ENCODE measurements at places on chromosomes 3 and 15.

DNA sequence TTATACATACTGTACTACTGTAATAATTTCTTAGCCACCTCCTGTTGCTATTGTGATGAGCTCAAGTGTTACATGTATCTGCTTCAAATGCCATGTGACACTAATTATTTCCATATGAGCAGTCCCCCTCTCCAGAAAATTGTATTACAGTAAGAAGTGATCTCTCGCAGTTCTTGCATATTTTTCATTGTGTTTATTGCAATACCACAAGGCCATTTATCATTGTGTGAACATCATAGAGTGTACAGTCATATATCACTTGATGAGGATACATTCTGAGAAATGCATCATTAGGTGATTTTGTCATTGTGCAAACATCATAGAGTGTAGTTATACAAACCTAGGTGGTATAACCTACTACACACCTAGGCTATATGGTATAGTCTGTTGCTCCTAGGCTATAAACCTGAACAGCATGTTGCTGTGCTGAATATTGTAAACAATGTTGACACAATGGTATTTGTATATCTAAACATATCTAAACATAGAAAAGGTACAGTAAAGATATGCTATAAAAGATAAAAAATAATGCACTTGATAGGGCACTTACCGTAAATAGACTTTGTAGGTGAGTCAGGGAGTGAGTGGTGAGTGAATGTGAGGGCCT, 189.6 kb upstream of the MLF1 start:
- DNase-seq = no peak

DNA sequence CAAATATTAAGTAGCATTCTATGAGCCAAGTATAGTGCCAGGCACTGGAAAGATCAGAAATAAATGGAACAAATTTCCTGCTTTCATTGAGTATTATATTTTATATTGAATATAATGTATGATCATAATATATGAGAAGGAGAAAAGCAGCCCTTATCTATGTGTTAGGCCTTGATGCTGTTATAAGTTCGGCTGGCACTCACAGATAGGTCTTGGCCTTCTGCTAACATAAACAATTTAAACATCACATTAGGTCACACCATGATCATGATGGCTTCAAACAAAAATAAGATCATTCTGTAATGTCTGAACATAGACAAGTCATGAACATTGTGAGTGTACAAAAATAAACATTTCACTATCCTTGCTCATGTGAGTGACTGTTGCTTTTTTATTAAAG, 584.0 kb upstream of the ZNF385D start:
- no peak for DNase-seq

DNA sequence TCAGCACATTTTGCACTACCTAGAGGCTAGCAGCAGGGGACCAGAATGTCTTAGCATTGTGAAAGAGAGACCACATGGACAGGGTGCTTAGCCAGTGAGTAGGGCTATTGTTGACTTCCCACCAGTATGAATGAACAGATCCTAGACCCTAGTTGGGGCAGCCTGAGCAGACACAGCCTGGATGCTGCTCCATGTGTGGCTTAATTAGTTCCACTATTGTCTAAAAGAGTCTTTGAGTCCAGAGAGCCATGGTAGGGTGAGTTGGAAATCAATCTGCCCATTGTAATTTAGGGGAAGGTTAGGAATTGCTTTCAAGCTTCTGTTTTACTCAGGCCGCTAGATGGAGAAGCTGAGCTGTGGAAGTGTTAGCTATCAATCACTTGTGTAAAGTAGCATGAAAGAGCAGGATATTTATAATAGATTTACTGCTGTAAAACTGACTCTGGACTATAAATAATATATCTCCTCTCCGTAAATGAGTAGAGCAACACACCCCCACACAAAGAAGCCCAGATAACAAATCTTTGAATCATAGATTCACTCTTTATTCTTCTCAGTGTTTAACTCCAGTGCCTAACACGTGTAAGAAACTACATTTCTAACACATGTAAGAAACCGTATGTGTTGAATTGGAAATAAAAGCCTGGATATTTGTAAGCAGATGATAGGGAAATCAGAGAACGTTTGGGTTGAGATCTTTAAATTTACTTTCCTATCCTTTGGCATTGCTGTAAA, 4.1 kb upstream of the GCSAM start:
- peak; percentile 21 for DNase-seq

DNA sequence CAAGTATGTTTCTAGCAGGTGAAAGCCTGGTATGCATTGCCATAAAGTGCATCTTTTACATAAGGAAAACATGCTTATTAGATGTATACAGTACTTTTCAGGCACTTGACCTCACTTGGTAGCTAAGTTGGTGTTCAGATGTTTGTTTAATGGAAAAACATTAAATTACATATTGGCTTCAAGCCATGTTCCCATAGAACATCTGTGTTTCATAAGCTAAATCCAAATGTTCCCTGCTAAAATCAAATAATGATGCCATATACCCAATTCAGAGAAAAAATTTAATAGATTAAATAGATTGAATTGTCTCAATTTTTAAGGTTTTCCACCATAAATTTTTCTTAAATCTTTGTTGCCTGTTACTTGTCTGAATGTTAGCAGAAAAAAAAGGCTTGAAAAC, 19.1 kb upstream of the RPL22L1 start:
- no peak for DNase-seq

DNA sequence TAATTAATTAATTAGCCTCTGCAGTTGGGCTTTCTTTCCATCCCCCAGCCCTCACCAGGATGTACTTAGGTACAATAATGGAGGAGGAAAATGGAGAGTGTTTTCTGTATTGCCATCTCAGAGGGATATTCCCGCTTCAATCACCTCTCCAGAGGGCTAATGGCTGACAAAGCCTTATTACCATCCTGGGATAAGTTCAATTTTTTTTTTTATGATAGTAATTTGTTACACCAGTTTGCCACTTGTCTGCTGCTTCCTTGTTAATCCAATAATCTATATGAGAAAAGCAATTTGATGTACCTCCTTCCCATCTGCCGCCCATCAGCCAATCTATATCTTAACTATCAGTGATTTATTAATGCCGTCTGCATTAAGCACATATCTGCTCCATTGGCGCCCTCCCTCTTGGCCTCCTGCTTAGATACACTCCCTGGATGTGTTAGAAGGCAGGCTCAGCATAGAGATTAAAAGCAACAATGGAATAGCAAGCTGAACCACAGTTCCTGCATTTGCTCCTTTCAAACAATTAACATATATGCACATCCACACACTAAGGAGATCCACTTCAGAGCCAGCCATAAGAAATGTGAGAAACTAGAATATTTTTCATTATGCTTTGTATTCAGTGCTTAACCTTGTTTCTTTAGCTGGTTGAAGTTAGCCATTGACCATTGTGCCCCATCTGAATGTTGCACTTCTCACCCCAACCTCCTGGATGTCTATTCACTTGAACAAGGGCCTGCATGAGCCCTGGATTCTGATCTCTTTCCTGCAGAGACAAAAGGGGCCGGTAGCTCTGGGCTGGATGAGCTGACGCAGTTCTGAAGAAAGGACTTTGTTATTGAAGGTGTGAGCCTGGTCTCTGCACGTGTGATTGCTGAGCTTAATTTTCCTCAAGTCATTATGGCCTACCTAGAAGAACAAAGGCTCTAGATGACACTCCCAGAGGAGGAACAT, 237.3 kb upstream of the GAP43 start:
- DNase-seq = no peak

DNA sequence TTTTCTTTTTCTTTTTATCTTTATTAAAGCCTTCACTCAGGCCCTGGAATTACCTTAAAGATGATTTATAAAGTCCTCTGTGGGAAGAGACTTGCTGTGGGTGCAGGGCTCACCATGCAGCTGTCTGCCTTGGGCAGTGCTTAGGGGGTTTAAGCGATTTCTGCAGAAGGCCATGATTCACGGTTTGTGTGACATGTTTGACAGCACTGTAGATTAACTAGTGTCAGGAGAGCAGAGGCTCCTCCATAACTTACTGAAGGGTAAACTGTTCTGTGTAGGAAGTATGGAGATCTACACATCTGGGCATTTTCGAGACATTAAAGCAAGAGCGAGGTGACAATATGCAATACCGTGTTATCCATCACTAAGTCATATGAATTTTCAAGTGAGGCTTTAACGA, 137.7 kb downstream of the LRIG1 start:
- no peak for DNase-seq

Measured in fibroblast of the conjunctiva (primary cell).